Skin of body (tissue), 3 donors: ENCODE measurements at places on chromosomes 6 and 20. TPM values are rescaled to one million over a fixed set of nuclear protein-coding genes. Genes with fewer than 3 reads are reported as not detected.

FOXC1 gene
- total RNA-seq, result 15.3 TPM

NMBR gene
- not detected for total RNA-seq

CCM2L gene
- 3.0 TPM for total RNA-seq

PRDM13 gene
- total RNA-seq, result not detected

IMPG1 gene
- total RNA-seq, result not detected

DNA sequence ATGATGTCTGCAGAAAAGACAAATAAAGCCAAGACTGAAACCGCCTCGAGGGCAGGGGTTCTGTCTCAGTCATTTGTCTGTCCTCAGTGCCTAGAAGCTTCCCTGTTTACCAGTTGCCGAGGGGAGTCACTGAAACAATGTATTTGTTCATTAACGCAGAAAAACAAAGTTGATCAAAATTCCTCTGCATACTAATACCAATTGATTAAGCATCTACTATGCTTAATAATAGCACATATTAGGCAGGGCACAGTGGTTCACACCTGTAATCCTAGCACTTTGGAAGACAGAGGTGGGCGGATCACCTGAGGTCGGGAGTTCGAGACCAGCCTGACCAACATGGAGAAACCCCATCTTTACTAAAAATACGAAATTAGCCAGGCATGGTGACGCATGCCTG lies 1.8 kb upstream of the FKBP5 start:
- DNase-seq, result no peak

DNA sequence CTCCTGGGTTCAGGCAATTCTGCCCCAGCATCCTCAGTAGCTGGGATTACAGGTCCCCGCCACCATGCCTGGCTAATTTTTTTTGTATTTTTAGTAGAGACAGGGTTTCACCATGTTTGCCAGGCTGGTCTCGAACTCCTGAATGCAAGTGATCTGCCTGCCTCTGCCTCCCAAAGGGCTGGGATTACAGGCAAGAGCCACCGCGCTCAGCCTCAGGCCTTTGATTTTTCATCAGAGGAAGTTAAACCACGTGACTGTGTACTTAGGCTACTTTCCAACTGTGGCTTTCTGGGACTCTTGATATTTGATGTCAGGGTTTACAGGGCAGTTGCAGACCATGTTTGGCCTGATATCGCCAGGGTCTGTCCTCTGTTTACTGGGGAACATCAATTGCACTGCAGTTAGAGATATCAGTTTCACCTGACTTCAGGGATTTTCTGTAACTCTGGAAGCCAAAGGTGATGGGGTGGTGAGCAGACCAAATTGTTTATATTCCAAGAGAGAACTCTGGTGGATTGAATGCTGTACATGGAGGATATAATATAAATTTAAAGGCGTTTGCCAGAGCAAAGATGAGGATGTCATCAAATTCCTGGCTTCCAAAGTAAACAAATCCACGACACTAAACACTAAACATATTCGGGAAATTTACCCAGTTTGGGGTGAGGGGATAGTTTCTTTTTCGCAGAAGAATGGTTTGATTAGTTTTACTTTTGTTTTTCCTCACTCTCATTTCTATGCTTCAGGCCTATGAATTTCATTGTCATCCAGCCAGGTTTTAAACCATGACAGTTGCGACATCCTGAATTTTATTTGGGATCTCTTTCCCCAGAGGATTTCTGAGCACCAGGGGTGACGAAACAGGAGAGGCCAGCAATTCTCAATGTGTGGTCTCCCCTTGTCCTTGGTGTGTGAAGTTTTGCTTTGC lies 4.2 kb downstream of the PSMF1 start:
- peak; percentile 20 for DNase-seq
